ENCODE measurements at places on chromosomes 11 and 22. TPM values are rescaled to one million over a fixed set of nuclear protein-coding genes. Genes with fewer than 3 reads are reported as not detected.

- H3K36me3 ChIP-seq: no peaks in the 10 kb centered on the region
- H3K27me3 ChIP-seq: no peaks in the 10 kb centered on the region
- no peaks in the 10 kb centered on the region for H3K4me1 ChIP-seq
- H3K27ac ChIP-seq: no peak overlapping the region
- DNase-seq: no peak
- H3K4me3 ChIP-seq: no peak overlapping the region
Observed at GRCh38 chr22:45881524-45881875, 95.5 kb downstream of the WNT7B start.

DNA sequence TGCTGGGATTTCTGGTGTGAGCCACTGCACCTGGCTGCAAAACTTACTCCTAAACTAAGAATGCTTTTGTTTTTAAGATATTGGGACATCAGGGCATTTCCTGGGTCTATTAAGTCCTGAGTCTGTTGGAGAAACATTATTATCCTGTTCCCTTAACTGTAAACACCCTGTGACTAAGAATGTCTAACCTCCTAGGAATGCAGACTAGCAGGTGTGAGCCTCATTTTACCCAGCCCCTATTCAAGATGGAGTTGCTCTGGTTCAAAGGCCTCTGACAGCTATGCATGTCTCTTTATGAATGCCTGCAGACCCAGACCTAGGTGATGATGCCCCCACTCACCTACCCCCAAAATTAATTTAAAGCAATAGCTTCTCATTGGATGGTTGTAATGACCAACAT is 46.2 kb downstream of the DEPDC5 start:
- no peak overlapping the region for H3K27ac ChIP-seq
- no peak for DNase-seq
- no peaks in the 10 kb centered on the region for H3K4me1 ChIP-seq
- peaks cover 12% of the 10 kb centered on the region for H3K36me3 ChIP-seq
- H3K4me3 ChIP-seq: no peak overlapping the region

- no peak for DNase-seq
- no peaks in the 10 kb centered on the region for H3K4me1 ChIP-seq
- no peak overlapping the region for H3K27ac ChIP-seq
- no peaks in the 10 kb centered on the region for H3K36me3 ChIP-seq
- H3K27me3 ChIP-seq: peaks cover 4% of the 10 kb centered on the region
Observed at GRCh38 chr22:42317008-42317407, 46.6 kb upstream of the TCF20 start.

DNA sequence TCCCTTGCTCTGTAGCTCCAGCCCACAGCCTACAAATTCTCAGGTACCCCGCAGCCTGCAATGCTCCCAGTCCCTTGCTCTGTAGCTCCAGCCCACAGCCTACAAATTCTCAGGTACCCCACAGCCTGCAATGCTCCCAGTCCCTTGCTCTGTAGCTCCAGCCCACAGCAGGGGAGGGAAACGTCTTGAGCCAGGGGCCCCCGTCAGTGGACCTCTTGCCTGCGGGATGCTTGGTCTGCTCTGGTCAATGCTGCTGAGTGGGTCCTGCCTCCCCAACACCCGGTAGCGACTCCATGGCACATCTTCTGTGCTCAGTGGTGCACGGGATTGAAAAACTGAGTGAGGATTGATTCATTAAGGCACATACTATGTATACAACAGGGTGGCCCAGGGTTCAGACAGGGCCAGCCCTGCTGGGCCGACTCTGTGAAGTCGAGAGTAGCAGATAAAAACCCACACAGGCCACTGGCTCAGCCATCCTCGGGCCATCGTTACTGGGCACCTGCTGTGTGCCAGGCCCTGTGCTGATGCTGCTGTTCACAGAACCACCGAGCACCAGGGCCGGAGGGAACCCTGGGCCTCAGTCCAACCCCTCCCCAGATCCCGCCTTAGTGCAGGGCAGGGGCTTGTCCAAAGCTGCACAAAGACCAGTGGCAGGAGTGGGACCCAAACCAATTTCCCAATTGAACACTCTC is 69.7 kb downstream of the MYO7A start:
- no peaks in the 10 kb centered on the region for H3K4me1 ChIP-seq
- no peaks in the 10 kb centered on the region for H3K27me3 ChIP-seq
- no peaks in the 10 kb centered on the region for H3K36me3 ChIP-seq
- no peak for DNase-seq

GRCh38 chr11:122248131-122248530 is 132.1 kb upstream of the BLID start:
- no peak overlapping the region for H3K4me3 ChIP-seq
- H3K27ac ChIP-seq: no peak overlapping the region
- no peaks in the 10 kb centered on the region for H3K27me3 ChIP-seq
- no peak for DNase-seq

GRCh38 chr22:31056986-31057599 is 24.0 kb upstream of the SMTN start:
- H3K4me1 ChIP-seq: no peaks in the 10 kb centered on the region
- DNase-seq: no peak
- H3K4me3 ChIP-seq: no peak overlapping the region
- no peaks in the 10 kb centered on the region for H3K36me3 ChIP-seq
- H3K27me3 ChIP-seq: no peaks in the 10 kb centered on the region

MS4A3 gene
- total RNA-seq: not detected

GRCh38 chr11:2843551-2843950 is 42.0 kb downstream of the CDKN1C start:
- DNase-seq: no peak
- H3K4me1 ChIP-seq: no peaks in the 10 kb centered on the region
- no peak overlapping the region for H3K27ac ChIP-seq
- H3K27me3 ChIP-seq: no peaks in the 10 kb centered on the region
- H3K36me3 ChIP-seq: no peaks in the 10 kb centered on the region
- no peak overlapping the region for H3K4me3 ChIP-seq

DNA sequence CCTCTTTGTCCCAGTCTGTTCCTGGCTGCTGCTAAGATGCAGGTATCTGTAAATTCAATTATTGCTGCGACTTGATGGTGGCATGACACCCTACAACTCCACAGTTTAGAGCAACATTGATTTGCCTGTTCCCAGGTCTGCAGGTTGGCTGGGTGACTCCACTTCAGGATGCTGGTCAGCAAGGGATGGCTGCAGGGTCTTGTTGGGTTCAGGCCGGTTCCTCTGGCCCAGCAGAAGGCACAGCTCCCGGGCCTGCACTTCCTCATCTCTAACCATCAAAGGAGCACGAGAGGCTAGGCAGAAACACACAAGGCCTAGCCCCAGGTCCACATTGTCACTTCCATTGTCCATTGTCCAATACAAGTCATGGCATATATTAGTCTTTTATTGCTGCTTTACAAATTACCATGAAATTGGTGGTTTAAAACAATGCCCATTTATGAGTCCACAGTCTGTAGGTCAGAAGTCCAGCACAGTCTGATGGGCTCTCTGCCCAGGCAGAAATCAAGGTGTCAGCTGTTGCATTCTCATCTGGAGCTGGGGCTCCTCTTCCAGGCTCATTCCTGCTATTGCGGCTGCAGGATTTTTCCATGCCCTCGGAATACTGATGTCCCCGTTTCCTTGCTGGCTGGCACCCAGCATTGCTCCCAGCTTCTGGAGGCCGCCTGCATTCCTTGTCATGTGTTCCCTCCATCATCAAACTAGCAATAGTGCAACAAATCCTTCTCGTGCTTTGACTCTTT is 96.6 kb upstream of the LMO1 start:
- H3K4me1 ChIP-seq: no peaks in the 10 kb centered on the region
- no peak overlapping the region for H3K4me3 ChIP-seq
- H3K36me3 ChIP-seq: no peaks in the 10 kb centered on the region
- DNase-seq: no peak
- H3K27ac ChIP-seq: no peak overlapping the region

- no peak for DNase-seq
- peaks cover 16% of the 10 kb centered on the region for H3K36me3 ChIP-seq
- H3K27ac ChIP-seq: no peak overlapping the region
- H3K4me3 ChIP-seq: no peak overlapping the region
Observed at GRCh38 chr22:23899042-23899745, 5.0 kb downstream of the MIF start.

PLA2G3 gene
- total RNA-seq: not detected

ACR gene
- total RNA-seq: not detected

GRCh38 chr11:113481226-113481625 is 6.0 kb upstream of the DRD2 start:
- no peak overlapping the region for H3K4me3 ChIP-seq
- no peaks in the 10 kb centered on the region for H3K36me3 ChIP-seq
- peaks cover 11% of the 10 kb centered on the region for H3K27me3 ChIP-seq
- DNase-seq: no peak

- no peaks in the 10 kb centered on the region for H3K36me3 ChIP-seq
- H3K4me3 ChIP-seq: no peak overlapping the region
- no peaks in the 10 kb centered on the region for H3K27me3 ChIP-seq
Observed at GRCh38 chr11:9625162-9625561, 38.7 kb upstream of the SWAP70 start.

DNA sequence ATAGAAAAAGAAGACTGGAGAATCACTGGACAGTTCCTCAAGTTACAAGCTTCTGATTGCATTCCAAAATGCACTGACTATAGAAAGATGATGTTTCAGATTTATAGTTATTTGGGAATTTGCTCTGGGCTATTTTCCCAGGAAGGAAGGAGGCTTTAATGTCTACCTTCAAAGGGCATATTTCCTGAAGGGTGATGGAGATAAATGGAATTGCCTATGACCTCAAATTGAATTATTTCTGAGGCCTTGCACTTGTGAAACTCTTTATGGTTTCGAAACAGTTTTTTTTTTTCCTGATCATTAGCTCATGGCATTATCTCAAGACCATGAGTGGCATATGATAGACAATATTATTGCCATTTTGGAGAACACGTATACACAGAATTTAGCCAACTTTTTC is 333.9 kb downstream of the METTL15 start:
- H3K4me3 ChIP-seq: no peak overlapping the region
- no peaks in the 10 kb centered on the region for H3K4me1 ChIP-seq
- no peak for DNase-seq
- H3K36me3 ChIP-seq: no peaks in the 10 kb centered on the region

GRCh38 chr11:125170001-125170509 is 5.5 kb downstream of the PKNOX2 start:
- no peak overlapping the region for H3K27ac ChIP-seq
- H3K4me1 ChIP-seq: peaks cover 18% of the 10 kb centered on the region

GRCh38 chr11:6646071-6646470 is 9.5 kb downstream of the DCHS1 start:
- H3K36me3 ChIP-seq: no peaks in the 10 kb centered on the region
- no peaks in the 10 kb centered on the region for H3K27me3 ChIP-seq
- H3K4me3 ChIP-seq: no peak overlapping the region
- DNase-seq: no peak
- H3K4me1 ChIP-seq: peaks cover 52% of the 10 kb centered on the region

ASCL3 gene
- total RNA-seq: not detected

DNA sequence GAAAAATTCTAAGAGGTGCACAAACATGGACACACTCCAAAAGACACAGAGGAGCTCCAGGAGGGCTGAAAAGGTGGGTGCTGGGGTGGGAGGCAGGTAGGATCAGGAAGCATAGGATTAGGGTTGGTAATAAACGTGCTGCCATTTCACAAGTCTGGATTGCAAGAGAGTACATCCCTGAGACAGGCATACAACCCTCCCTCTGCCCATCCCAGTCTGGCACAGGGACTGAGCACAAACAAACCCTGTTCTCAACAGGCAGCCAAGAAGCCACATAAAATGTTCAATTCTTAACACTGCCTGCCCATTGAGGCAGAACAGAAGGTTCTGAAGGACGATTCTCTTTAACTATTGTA is 18.5 kb downstream of the SLC35F2 start:
- H3K27me3 ChIP-seq: no peaks in the 10 kb centered on the region
- no peak for DNase-seq
- peaks cover 3% of the 10 kb centered on the region for H3K36me3 ChIP-seq
- peaks cover 18% of the 10 kb centered on the region for H3K4me1 ChIP-seq

DNA sequence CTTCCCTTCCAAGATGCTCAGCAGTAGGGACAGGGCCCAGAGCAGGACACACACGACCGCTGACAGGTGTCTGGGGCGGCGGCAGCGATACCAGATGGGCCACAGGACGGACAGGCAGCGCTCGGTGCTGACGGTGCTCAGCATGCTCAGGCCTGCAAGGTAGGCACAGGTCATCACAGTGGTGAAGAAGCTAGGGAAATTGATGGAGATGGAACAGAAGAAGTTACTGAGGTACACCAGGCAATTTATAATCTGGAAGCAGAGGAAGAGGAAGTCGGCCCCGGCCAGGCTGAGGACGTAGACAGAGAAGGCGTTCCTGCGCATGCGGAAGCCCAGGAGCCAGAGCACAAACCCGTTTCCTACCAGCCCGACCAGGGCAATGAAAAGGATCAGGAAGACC is 4.6 kb downstream of the MRGPRX2 start:
- no peaks in the 10 kb centered on the region for H3K36me3 ChIP-seq
- no peaks in the 10 kb centered on the region for H3K27me3 ChIP-seq
- H3K4me1 ChIP-seq: no peaks in the 10 kb centered on the region
- H3K4me3 ChIP-seq: no peak overlapping the region

- H3K27ac ChIP-seq: no peak overlapping the region
- no peak for DNase-seq
- H3K27me3 ChIP-seq: no peaks in the 10 kb centered on the region
- H3K36me3 ChIP-seq: no peaks in the 10 kb centered on the region
Observed at GRCh38 chr11:131483453-131483852, 113.0 kb downstream of the NTM start.

DNA sequence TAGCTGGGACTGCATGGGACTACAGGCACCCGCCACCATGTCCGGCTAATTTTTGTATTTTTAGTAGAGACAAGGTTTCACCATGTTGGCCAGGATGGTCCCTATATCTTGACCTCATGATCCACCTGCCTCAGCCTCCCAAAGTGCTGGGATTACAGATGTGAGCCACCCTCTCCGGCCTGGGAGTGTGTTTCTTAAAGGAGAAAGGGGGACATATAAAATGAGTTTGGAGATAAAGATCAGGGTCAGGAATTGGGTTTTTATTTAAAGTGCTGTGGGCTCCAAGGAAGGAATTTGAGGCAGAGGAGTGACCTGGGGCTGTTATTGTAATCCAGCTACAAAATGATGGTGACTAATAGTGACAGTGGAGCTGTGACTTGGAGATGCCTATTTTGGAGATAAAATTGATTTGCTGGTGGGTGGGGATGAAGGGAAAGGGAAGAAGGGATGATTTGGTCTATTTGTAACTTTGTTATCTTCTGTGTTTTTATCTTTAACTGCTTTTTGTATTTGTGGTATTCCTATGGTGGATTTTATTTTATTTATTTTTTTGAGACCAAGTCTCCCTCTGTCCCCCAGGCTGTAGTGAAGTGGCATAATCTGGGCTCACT is 5.0 kb downstream of the CRKL start:
- no peak overlapping the region for H3K27ac ChIP-seq
- H3K27me3 ChIP-seq: no peaks in the 10 kb centered on the region
- H3K4me3 ChIP-seq: no peak overlapping the region
- no peak for DNase-seq
- peaks cover 62% of the 10 kb centered on the region for H3K4me1 ChIP-seq
- H3K36me3 ChIP-seq: no peaks in the 10 kb centered on the region

DNA sequence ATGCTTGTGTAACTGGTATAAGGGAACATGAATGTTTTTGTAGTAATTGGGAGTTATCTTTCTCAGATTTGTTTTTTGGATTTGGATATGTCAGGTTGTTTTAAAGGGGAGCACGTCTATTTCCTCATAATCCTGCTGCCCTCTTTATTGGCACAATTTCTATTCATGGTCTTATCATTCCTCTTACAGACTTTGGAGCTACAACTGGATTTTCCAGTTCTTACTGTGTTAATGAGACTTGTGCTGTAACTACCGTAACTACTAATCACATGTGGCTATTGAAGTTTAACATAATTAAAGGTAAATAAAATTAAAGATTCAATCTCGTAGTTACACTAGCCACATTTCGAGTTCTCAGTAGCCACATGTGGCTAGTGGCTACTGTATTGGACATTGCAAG is 1.9 kb downstream of the FDX1 start:
- no peaks in the 10 kb centered on the region for H3K27me3 ChIP-seq
- no peak overlapping the region for H3K4me3 ChIP-seq
- peaks cover 31% of the 10 kb centered on the region for H3K4me1 ChIP-seq
- no peak for DNase-seq
- no peak overlapping the region for H3K27ac ChIP-seq

E2F8 gene
- total RNA-seq: not detected

MPZL3 gene
- 4.2 TPM for total RNA-seq
